ENCODE measurements at places on chromosomes 16 and 17. TPM values are rescaled to one million over a fixed set of nuclear protein-coding genes. Genes with fewer than 3 reads are reported as not detected.

The TMEM238L gene
- total RNA-seq: not detected

The CASKIN1 gene
- total RNA-seq: 0.32 TPM

The OSGIN1 gene
- 16.1 TPM for total RNA-seq

The ACLY gene
- total RNA-seq: 52.3 TPM

The EME1 gene
- total RNA-seq: not detected

The TBC1D26 gene
- total RNA-seq: not detected

GRCh38 chr17:14831491-14831890 lies 433.6 kb downstream of the PMP22 start:
- DNase-seq: no peak

GRCh38 chr16:30367349-30368009 lies 2.8 kb downstream of the TBC1D10B start:
- no peak for DNase-seq

GRCh38 chr17:44324092-44324570 lies 492 bp downstream of the SLC25A39 start:
- DNase-seq: no peak

DNA sequence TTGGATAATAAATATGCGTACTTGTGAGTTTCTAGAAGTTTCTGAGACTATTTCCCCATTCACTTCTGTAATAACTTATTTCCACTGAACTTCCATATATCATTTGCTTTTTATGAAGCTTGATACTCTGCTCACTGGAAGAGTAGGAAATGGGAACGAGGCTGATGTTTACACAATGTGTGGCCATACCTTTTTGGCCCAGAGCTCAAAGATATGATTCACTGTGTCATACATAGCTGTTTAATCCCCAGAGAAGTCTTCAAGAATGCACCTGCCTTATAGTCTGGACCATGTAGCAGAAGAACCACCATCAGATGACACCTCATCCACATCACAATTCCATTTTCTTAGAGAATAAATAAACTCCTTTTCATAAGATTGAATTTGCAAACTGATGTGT lies 40.3 kb upstream of the TEKT3 start:
- DNase-seq: no peak

DNA sequence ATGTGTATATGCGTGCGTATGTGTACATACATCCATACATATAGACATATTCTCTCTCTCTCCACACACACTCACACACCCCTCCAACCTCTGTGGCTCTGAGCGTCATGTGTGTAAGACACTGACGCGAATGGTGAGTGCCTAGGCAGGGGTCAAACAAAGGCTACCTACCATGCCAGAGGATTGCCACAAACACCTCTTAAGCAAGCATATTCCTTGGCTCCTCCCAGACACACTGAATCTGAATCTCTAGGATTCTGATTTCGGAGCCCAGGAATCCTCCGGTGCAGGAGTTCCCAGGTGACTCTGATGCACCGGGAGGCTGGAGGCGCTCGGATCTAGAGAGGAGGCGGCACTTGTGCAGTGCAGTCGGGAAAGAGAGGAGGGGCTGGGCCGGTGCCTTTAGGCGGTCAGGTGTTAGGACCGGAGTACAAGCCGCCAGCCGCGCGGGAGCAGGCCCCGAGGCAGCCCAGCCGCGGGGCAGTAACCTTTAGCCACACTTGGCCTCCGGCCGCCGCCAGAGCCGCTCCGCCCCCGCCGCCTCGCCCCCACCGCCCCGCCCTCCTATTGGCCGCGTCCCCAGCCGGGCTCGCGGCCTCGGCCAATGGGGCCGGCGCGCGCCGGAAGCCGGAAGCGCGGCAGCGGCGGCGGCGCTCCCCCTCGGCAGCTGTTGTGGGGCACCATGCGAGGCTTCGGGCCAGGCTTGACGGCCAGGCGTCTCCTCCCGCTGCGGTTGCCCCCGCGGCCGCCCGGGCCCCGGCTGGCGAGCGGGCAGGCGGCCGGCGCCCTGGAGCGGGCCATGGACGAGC lies at the start of gene MLYCD:
MLYCD (plus strand) TSS at position 653 of the 809 bp plus-strand sequence; CDS start at position 683, 30 bp downstream.
- DNase-seq: peak; percentile 97

- DNase-seq: no peak
Observed at GRCh38 chr17:34156401-34156740, 98.7 kb upstream of the CCL2 start.

GRCh38 chr16:77748421-77749005 lies 26.2 kb downstream of the NUDT7 start:
- DNase-seq: no peak

GRCh38 chr16:5056352-5056751 lies 9.4 kb downstream of the C16orf89 start:
- no peak for DNase-seq

GRCh38 chr16:48501516-48502377 lies 108.2 kb downstream of the N4BP1 start:
- no peak for DNase-seq

DNA sequence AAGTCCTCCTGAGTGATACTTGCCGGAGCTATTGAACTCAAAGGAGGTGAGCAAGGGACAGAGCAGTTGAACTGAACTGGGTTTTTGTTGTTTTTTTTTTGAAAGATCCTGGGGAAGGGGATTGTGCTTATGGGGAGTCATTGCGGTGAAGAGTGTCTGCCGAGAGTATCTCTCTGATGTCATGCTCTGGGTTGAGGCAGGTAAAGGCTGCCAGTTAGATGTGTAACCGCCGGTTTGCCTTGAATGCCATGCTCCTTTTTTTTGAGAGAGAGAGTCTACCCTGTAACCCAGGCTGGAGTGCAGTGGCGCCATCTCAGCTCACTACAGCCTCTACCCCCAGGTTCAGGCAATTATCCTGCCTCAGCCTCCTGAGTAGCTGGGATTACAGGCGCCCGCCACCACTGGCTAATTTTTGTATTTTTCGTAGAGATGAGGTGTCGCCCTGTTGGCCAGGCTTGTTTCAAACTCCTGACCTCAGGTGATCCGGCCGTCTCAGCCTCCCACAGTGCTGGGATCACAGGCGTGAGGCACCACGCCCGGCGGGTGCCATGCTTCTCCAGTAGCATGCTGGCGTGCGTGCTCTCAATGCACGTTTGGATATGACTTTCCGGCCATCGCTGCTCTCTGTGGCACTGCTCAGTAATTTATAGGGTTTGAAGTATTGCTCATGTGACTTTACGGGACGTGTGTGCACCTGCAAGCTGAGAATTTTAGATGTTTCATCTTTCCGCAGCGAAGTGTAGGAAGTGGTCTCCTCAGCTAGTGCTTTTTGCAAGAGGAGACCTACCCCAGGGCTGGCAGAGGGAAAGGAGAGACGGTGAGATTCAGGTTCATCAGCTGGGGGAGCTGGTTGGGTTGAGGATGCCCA lies 8.5 kb downstream of the ZC3H18 start:
- no peak for DNase-seq

- no peak for DNase-seq
Observed at GRCh38 chr16:60142619-60143347, 1408.7 kb upstream of the GOT2 start.

Data from esophagus muscularis mucosa (tissue), 4 donors.